ENCODE measurements at places on chromosomes 6 and 20. TPM values are rescaled to one million over a fixed set of nuclear protein-coding genes. Genes with fewer than 3 reads are reported as not detected.
A peak's percentile ranks its signal among the peaks of the same experiment; 100 is the strongest.

CST1 gene
- total RNA-seq: not detected

ABCC10 gene
- total RNA-seq: 21.1 TPM

LGSN gene
- not detected for total RNA-seq

RGS17 gene
- 0.28 TPM for total RNA-seq

IRAK1BP1 gene
- total RNA-seq: 5.6 TPM

MUC21 gene
- not detected for total RNA-seq

DNA sequence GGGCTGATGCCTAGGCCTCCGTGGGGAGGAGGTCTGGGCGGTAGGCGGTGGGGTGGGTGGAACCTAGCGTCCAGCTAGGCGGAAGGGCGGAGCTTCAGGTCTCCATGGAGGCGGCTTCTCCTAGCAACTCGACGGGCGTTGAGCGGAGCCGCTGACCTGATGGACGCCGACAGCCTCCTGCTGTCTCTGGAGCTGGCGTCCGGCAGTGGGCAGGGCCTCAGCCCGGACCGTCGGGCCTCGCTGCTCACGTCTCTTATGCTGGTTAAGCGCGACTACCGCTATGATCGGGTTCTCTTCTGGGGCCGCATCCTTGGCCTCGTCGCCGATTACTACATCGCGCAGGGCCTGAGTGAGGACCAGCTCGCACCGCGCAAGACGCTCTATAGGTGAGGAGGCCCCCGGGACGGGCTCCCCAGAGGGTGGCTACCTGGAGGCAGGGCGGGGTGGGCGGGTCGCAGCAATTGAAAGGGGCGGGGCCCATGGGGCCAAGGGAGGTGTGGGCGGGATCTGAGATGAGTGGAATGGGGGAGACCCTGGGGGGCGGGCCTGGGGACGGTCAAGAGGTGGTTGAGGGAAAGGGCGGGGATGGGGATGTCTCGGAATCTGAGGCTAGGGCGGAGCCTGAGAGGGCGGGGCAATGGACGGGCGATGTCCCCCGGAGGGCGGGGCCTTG lies at the start of gene RSPH9:
Gene RSPH9, plus strand, starts transcription at position 97 of the 673 bp plus-strand sequence. Its CDS starts 63 bp downstream, at position 160.
- DNase-seq: peak; percentile 89

GRCh38 chr6:138246650-138247440 lies 28.6 kb upstream of the PBOV1 start:
- no peak for DNase-seq

- no peak for DNase-seq
These were observed 478.7 kb downstream of the HTR1B start for GRCh38 chr6:76984572-76984971.

GRCh38 chr6:24522228-24523176 lies 27.7 kb downstream of the ALDH5A1 start:
- no peak for DNase-seq

GRCh38 chr20:916825-917224 lies 691 bp upstream of the ANGPT4 start:
- peak; percentile 51 for DNase-seq

GRCh38 chr6:33936886-33937285 lies 133.1 kb upstream of the MLN start:
- no peak for DNase-seq

DNA sequence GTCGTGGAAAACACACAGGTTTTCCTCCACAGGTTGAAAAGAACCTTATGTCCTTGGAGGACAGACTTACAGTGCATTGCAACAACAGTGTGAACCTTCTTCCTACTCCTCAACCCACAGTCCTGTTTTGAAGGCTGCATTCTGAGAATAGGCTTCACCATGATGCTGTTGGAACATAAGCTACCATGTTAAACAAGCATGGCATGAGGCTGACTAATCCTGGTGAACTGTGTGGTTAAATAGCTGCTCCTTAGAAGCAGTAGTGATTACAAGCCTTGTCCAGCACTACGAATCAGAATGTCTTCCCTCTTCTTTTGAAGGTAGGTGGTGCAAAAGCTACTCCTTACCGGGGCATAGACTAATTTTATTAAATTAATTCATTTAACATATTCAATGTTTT lies 368.5 kb upstream of the EPHA7 start:
- DNase-seq: no peak

DNA sequence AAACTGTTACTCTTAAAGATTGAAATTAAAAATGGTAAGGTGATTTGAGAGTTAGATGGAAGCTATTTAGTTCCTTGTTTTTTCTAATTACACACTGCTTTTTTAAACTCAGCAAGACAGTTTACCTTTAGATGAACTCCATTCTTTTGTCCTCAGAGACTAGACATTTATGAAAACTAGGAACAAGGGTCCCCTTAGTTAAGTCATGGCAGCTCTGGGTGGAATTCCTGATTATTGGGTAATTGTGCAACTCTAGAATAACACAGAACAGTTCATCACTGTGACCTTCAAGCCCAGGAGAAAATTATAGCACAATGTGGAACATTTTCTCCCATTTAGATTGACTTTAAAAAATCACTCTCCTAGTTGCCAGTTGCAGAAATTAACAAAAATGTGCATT lies 251.7 kb downstream of the NKAIN2 start:
- DNase-seq: no peak

GRCh38 chr6:69555088-69555638 lies 241.6 kb downstream of the LMBRD1 start:
- no peak for DNase-seq

GRCh38 chr6:15330174-15330944 lies 84.5 kb downstream of the JARID2 start:
- no peak for DNase-seq

DNA sequence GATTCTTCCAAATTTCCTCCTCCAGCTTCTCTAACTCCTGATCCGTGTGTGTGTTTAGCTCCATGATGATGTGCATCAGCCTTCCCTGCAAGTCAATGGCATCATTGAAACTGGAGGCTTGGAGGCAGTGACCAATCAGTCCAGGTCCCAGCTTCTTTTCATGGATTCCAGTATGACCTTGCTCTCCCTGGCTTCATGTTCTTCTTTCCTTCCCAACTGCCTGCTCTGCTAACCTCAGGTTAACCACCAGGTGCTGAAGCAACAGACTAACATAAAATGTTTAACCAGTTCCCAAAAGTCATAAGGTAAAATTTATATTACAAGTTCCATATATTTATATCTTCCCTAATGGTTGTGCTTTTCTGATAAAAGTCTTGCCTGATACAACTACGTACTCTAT lies 512.8 kb upstream of the EPHA7 start:
- no peak for DNase-seq

- peak; percentile 84 for DNase-seq
These were observed 129.2 kb upstream of the PRND start for GRCh38 chr20:4592316-4593148.

DNA sequence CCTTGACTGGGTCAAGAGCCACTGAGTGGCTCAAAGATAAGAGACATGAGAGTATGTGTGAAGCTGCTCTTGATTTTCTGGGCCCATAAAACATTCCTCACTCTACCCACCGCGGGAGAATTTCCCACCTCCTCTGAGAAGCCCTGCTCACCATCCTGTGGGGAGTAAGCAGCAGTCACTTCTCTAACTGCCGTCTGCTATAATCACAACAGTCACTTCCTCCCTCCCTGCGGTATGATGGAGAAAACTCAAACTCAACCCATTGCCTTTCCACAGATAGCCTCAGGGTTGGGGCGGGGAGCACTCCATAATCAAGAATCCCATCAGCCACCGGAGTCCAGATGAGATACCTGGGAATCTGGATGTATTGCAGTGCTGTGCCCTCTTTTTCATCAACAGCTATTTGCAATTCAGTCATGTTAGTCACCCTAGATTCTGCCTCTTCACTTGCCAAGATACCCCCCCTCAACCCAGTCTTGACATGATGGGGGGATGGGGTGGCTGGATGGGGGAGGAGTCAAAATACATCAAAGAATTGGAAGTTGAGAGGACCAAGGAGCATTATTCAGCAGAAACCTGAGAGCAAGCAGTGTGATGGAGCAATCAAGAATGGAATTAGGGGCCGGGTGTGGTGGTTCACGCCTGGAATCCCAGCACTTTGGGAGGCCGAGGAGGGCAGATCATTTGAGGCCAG lies 5.1 kb downstream of the MOCS1 start:
- DNase-seq: no peak

DNA sequence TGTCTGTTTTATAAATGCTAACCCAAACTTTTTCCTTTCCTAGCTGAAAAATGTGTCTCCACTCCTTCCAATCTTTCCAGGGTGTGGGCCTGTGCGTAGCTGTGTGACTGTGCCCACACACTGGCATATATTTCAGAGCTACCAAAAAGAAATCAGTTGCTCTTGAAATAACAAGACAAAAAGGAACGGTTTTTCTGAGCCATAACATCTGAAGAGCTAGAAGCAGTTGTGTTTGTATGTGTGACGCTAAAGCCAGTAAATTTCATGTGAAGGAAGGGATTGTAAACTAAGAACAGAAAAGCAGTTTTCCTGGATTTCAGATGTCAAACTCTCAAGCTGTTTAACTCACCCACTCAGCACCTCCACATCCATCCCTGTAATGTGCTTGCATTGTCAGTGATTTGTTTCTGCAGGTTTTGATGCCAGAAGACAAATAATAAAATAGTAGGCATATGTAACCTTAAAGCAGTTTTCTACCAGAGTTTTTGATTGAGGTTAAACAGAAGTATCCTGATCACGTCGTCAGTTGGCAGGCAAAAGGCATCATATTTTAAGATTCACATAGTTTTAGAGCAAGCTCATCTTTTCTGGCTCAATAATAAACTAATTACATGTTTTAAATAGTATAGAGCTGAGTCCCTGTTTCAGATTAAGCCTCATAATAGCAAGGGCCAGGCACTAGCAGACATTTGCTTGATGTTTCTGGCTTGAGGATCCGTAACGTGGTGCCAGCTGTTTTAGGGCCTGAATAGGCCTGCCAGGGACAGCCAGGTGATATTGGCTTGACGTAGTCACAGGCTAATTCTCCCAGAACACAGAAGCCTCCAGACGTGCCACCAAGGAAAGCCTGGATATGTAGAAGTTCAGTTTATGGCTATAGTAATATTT lies 90.9 kb downstream of the FOXO3 start:
- DNase-seq: no peak

DNA sequence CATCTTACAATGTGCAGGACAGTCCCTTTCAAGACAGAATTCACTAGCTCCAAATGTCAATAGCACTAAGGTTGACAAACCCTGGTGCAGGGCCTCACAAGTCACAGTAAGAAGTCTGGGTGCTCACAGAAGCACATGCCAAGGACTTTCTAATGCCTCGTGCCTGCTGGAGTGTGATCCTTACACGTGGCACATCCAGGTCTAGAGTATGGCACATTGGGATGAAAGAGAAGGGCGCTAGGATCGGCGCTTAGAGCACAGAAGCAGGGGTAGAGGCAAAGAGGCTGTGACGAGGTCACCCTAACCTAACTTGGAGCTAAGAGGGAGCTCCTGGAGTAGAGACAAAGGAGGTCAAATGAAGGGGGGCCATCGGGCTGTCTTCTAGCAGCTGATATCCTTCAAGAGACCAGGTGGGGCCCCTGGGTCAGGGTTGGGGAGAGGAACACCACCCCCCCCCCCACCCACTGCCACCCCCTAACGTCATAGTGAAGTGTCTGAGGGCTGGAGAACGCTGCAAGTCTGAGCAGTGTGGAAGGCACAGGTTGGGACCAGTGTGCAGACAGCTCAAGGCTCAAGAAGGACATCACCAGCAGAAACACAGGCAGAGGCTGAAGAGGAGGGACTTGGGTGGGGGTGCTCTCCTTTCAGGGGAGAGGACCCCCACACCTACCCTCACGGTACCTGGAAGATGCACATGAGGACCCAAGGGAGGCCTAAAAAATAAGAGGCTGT lies 97.8 kb upstream of the MRPS10 start:
- DNase-seq: no peak

DNA sequence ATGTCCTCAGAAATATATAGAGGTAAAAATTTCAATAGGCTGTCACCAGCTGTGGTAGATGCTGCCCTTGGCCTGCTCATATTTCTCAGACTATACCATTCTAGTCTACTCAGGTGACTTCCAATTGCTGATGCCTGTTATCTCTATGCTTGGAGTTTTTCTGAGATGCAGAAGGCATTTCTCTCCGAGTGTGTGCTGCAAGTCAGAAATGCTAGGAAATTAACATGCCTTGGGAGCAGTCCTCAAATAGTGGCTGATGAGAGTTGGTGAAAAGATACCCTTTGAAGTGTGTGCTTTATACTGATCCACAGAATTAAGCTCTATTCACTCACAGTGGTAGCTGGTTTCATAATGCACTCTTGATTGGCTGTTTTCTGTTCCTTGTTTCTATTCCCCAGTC lies 43.2 kb upstream of the PKIB start:
- no peak for DNase-seq

- no peak for DNase-seq
These were observed 5.6 kb downstream of the PCMTD2 start for GRCh38 chr20:64261138-64261537.

GRCh38 chr20:62707921-62708521 lies 615 bp upstream of the NTSR1 start:
- no peak for DNase-seq

GRCh38 chr20:15916623-15917022 lies 656.6 kb downstream of the KIF16B start:
- no peak for DNase-seq

GRCh38 chr6:169812257-169812644 lies 60.8 kb downstream of the ERMARD start:
- DNase-seq: peak; percentile 74

GRCh38 chr6:4308364-4308763 lies 173.0 kb upstream of the ECI2 start:
- no peak for DNase-seq

All from posterior vena cava (tissue), 2 donors.